Tibial nerve (tissue), 4 donors: ENCODE measurements at places on chromosomes 3 and 15.
A peak's percentile ranks its signal among the peaks of the same experiment; 100 is the strongest.

DNA sequence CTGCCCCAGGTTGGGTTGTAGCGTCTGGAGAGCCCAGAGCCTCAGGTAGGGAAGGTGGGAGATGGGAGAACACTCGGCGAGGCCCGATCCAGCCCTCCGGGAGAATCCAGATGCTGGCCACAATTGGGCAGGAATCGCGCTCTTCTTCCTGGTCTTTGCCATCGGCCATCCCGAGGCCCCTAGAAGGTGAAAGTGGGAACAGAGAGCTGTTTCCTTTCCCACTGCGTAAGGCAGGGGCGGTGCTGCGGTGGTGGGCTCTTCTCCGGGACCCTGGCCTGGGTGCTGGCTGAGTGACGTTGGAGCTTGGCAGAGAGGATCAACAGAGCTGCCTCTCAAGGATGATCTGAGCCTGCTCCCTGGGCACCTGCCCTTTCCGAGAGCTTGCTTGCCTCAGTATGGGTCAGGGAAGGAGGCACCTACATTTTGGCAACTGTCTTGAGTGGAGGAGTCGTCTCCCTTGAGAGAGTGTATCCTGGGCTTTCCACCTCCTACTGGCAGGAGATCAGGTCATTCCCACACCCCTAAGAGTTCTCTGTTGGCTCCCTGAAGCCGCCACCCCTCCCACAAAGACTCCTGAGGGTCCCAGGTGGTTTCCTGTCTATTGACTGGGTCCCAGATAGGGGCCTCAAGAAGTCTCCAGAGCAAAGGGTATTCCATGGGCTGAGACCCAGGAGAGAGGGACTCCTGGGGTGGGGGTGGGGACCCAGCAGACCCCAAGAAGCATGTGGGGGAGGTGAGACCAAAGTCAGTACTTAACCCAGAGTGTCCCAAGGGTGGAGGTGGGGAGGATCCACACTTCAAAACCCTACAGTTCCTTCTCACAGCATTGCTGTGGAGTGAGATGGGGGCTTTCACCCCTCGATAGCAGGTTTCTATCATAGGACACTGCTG is 1.6 kb downstream of the C15orf39 start:
- DNase-seq = no peak

DNA sequence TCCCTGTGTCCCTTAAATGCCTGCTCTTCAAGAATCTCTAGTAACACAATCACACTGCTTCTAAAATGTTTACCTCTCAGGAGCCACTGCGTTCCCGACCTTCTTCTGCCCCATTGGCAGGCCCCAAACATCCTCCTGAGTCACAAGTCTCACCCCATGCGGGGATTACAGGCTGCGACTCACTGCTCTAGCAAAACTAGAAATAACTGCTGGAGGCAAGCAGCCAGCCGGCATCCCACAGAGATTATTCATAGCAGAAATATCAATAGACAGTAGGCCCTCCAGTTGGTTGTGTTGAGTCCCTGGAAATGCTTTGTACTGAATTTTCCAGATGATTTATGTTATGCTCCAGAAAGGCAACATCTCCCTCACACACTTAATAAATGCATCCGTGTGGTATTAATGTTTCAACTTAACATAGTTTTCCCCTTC is 64.8 kb downstream of the RFTN1 start:
- peak; percentile 48 for DNase-seq

- no peak for DNase-seq
Observed at GRCh38 chr3:171658841-171659240, 151.4 kb downstream of the PLD1 start.

- no peak for DNase-seq
Observed at GRCh38 chr3:122681974-122682409, 1.4 kb downstream of the PARP14 start.

GRCh38 chr15:58114812-58115211 is 23.4 kb upstream of the AQP9 start:
- no peak for DNase-seq

GRCh38 chr3:38487323-38487722 is 8.8 kb upstream of the EXOG start:
- DNase-seq = no peak

- peak; percentile 15 for DNase-seq
Observed at GRCh38 chr3:69690-70089, 126.9 kb upstream of the CHL1 start.

DNA sequence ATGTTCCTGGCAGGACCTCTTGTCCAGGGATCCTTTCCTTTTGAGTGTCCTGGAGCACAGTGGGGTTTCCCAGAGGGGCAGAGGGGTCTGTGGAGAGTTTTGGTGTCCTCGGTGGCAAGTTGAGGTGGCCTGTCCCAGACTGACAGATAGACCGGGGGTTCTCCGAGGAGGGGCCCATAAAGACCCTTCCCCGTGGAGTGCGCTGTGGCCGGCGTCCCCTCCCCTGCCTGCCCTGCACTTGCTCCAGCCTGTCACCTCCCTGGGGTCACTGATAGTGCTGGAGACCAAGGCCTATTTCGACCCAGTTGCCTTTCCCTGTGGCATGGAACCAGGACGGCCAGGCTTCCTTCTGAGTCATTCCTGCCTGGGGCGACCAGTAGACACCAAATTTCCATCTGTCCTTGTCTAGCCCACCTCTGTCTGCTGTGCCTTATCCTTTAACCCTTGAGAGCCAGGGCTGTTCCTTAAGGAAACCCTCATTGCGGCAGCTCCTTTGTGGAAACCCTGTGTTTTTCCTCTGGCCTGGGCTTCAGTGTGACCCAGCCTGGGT is 2.9 kb downstream of the MUC4 start:
- DNase-seq = no peak

GRCh38 chr3:151316267-151316991 is at the start of gene GPR87:
Gene GPR87, minus strand, starts transcription at chr3:151316820. Its CDS starts 16,720 bp downstream, at chr3:151300100.
- no peak for DNase-seq

GRCh38 chr3:136055491-136055890 is 90.0 kb downstream of the PPP2R3A start:
- no peak for DNase-seq

- no peak for DNase-seq
Observed at GRCh38 chr3:42500909-42501308, 1.5 kb upstream of the VIPR1 start.

GRCh38 chr3:191449256-191449655 is 11.7 kb upstream of the PYDC2 start:
- DNase-seq = no peak

DNA sequence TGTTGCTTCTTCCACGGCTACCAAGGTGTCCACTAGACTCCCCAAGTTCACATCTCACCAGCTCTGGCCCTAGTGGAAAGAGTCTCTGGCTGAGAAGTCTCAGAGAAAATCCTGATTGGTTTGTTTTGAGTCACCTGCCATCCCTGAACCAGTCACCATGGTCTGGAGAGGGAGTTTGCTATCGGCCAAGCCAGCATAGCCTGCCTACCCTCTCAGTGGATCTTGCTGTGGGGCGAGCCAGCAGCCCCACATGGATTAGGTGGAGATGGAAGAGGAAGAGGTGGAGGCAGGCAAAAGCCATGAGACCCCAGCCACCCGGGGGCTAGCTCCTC is 48.1 kb upstream of the FLNB start:
- DNase-seq = no peak

DNA sequence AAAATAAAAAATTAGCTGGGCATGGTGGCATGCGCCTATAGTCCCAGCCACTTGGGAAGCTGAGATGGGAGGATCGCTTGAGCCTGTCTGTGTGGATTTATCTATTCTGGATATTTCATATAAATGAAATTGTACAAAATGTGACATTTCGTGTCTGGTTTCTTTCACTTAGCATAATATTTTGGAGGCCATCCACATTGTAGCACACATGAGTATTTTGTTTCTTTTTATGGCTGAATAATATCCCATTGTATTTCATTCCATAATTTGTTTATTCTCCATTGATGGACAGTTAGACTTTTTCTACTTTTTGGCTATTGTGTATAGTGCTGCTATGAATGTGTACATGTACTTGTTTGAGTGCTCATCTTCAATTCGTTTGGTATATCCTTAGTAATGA is 52.9 kb upstream of the DYNC1LI1 start:
- no peak for DNase-seq

- no peak for DNase-seq
Observed at GRCh38 chr3:173065543-173065981, 75.5 kb downstream of the SPATA16 start.

DNA sequence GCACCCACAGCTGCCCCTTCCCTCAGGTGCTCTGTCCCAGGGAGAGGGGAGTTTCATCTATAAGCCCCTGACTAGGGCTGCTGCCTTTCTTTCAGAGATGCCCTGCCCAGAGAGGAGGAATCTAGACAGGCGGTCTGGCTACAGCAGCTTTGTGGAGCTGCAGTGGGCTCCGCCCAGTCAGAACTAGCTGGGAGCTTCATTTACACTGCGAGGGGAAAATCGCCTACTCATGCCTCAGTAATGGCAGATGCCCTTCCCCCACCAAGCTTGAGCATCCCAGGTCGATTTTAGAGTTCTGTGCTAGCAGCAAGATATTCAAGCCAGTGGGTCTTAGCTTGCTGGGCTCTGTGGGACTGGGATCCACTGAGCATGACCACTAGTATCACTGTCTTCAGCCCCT is 181.2 kb upstream of the RARB start:
- DNase-seq = no peak

- DNase-seq = no peak
Observed at GRCh38 chr3:113431811-113432210, 9.5 kb downstream of the CFAP44 start.

GRCh38 chr3:184016811-184017671 is 643 bp downstream of the ABCC5 start:
- DNase-seq = peak; percentile 20

- no peak for DNase-seq
Observed at GRCh38 chr3:152258448-152259393, 10.0 kb upstream of the MBNL1 start.

DNA sequence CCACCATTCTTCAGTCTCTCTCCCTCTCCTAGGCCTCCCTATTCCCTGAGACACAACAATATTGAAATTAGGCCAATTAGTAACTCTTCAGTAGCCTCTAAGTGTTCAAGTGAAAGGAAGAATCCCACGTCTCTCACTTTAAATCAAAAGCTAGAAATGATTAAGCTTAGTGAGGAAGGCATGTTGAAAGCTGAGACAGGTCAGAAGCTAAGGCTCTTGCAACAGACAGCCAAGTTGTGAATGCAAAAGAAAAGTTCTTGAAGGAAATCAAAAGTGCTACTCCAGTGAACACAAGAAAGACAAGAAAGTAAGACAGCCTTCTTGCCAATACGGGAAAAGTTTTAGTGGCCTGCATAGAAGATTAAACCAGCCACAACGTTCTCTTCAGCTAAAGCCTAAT is 41.3 kb downstream of the PPM1L start:
- DNase-seq = no peak

GRCh38 chr3:178440043-178440442 is 96.2 kb upstream of the KCNMB2 start:
- DNase-seq = no peak

GRCh38 chr15:60729850-60730458 is 251.0 kb upstream of the ICE2 start:
- DNase-seq = no peak

DNA sequence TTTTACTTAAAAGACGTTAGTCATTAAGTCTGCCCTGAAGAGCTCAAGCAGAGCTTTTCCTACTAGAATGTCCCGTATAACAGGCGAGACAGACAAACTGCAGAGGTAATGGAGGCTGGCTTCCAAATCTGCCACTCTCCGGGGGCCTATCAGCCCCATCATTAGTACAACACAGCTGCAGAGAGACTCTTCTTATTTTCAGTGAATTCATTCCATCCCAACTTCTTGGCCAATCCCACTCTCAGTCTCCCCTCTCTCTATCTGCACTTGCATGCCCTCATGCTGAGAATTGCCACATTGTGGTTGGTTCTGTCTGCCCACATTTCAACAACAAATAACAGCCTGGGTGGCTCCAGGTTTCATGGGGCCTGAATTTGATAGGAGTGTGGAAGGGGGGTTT is 412.7 kb downstream of the ERC2 start:
- DNase-seq = no peak

GRCh38 chr3:23611737-23612295 is 193.9 kb upstream of the UBE2E1 start:
- peak; percentile 58 for DNase-seq

DNA sequence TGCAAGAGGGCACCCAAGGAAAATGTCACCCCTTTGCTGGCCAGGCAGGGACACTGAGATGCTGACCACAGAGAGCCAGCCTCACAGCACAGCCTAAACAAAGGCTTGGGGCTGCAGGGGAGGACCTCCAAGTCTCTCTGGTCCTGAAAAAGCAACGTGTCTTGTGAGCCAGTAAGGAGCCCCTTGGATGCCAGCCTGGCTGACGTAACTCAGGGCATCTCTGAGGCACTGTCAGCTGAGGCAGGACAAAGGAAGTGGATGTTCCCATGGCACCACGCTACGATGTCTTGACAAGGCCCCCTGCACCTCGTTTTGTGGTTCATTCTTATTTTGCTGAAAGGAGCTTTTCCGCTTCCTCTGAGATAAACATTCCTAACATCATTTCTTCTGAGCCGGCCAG is 160.7 kb downstream of the OR4M2 start:
- no peak for DNase-seq

DNA sequence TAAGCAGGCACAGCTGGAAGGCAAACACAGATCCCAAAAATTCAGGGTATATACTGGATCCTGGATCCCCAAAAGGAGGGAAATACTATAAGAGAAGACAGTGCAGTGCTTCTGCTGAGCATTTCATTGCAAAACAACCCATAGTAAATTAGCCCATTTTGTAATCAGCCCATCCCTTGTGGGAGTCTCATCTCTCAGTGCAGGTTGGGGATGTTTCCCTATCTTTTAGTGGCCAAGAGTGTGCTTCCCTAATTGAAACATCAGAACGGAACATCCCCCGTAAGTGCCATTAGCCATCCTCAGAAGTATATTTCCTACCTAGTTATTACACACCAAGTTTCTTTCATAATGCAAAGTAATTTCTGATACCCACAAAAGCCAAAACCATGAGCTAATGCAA is 11.2 kb upstream of the MTMR14 start:
- no peak for DNase-seq

- no peak for DNase-seq
Observed at GRCh38 chr15:96365781-96366525, 35.5 kb downstream of the NR2F2 start.

GRCh38 chr15:82108489-82109078 is 62.8 kb upstream of the MEX3B start:
- DNase-seq = no peak

- no peak for DNase-seq
Observed at GRCh38 chr15:72050700-72051099, 67.2 kb downstream of the MYO9A start.

- DNase-seq = no peak
Observed at GRCh38 chr15:60797444-60798040, 318.6 kb upstream of the ICE2 start.

DNA sequence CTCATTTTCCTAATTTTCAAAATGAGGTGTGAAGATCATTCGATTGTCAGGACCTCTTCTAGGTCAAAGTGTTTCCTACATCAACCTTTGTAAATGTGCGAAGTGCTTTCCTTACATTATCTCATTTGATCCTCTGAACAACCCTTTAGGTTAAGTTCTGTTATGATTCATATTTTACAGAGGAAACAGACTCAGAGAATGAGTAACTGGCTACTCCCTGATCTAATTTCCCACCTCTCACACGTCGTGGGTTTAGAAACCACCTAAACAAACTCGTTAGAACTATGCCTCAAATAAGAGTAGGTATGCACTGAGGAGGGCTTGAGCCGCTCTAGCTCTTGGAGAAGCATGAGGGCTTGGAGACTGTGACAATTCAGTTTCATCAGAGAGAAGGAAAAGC is 148.6 kb downstream of the CD47 start:
- no peak for DNase-seq

GRCh38 chr15:30922480-30923311 is 19.0 kb downstream of the FAN1 start:
- DNase-seq = peak; percentile 34
